A673 (cell line): ENCODE measurements at places on chromosomes 2 and 18. TPM values are rescaled to one million over a fixed set of nuclear protein-coding genes. Genes with fewer than 3 reads are reported as not detected.

- no peak overlapping the region for H3K27ac ChIP-seq
- H3K4me1 ChIP-seq, result no peaks in the 10 kb centered on the region
- no peak overlapping the region for H3K4me3 ChIP-seq
- H3K27me3 ChIP-seq, result no peaks in the 10 kb centered on the region
- H3K36me3 ChIP-seq, result no peaks in the 10 kb centered on the region
Measured at GRCh38 chr2:168363347-168364092, 92.6 kb upstream of the CERS6 start.

DNA sequence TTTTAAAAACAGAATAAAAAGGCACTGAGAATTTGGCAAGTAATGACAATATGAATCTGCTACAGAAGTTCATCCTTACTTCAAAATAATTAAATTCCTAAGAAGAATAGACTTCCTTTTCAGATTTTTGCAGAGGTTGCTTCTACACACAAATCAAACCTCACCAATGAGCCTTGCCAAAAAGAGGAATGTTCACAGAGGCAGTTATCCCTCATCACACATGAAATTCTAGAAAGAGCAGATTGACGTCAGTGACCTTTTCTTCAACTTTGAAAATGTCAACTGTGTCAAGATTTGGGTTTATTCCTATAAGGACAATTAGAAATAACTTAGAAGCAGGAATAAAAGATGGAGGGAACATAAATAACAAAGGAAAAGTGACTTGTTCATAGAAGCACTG, 64.6 kb downstream of the MBD2 start:
- H3K27me3 ChIP-seq, result no peaks in the 10 kb centered on the region
- no peak overlapping the region for H3K27ac ChIP-seq
- no peaks in the 10 kb centered on the region for H3K4me1 ChIP-seq
- no peak overlapping the region for H3K4me3 ChIP-seq
- peaks cover 29% of the 10 kb centered on the region for H3K36me3 ChIP-seq
- no peak for DNase-seq

GRCh38 chr2:36380624-36381481, 25.3 kb downstream of the CRIM1 start:
- DNase-seq, result no peak
- H3K27me3 ChIP-seq, result no peaks in the 10 kb centered on the region
- H3K4me3 ChIP-seq, result no peak overlapping the region
- no peaks in the 10 kb centered on the region for H3K36me3 ChIP-seq
- H3K27ac ChIP-seq, result no peak overlapping the region

DNA sequence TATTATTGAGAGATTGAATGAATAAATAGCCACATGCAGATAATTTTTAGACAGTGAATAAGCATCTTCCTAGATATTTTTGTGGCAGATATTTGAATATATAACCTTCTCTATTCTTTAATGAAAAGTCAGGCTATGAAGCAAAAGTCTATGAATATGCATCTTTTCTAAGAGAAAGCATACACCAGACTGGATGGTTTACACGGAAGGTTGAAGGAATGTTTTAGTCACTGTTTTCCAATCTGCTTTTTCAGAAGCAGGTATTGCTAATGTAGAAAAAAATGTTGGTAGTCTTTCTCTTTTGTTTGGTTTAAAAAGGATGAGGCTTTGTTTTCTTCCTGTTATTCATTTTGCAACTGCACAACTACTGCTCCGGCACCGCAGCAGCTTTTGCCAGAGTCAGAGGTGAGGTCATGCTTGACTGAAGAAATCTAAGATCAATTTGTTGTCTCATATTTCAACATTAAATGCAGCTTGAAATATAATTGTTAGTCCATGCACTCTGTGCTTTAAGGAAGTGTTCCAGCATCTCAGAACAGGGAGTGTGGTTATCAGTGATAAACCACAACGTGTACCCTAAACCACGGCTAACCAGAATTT, 1540.8 kb upstream of the PIK3C3 start:
- no peak overlapping the region for H3K4me3 ChIP-seq
- H3K4me1 ChIP-seq, result no peaks in the 10 kb centered on the region
- no peak for DNase-seq
- peaks cover 3% of the 10 kb centered on the region for H3K27me3 ChIP-seq
- no peaks in the 10 kb centered on the region for H3K36me3 ChIP-seq

GRCh38 chr2:172968061-172968469, 107.6 kb upstream of the MAP3K20 start:
- no peak overlapping the region for H3K4me3 ChIP-seq
- H3K36me3 ChIP-seq, result no peaks in the 10 kb centered on the region
- no peak for DNase-seq
- no peaks in the 10 kb centered on the region for H3K4me1 ChIP-seq
- no peak overlapping the region for H3K27ac ChIP-seq

GRCh38 chr2:189276277-189276676, 96.7 kb upstream of the COL5A2 start:
- H3K27ac ChIP-seq, result no peak overlapping the region
- no peak overlapping the region for H3K4me3 ChIP-seq
- DNase-seq, result peak; percentile 53
- peaks cover 8% of the 10 kb centered on the region for H3K4me1 ChIP-seq

DNA sequence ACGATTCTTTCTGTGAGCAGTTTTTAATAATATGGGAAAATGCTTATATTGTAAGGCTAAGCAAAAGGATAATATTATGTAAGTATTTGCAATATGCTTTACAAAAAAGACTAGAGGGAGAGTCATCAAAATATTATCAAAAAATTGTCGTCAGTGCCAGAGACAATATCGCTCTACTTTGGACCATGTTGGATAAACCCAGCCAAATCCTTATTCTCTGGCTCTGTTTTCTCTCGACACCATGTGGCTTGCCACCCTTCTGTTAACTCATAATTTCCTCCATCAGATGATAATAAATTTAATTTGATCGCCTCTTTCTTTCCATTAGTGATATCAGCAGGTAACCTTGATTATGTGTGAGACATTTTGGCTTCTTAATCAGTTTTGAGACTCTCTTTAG, 129.9 kb downstream of the CDC42EP3 start:
- H3K36me3 ChIP-seq, result no peaks in the 10 kb centered on the region
- no peak for DNase-seq
- no peak overlapping the region for H3K4me3 ChIP-seq
- no peaks in the 10 kb centered on the region for H3K27me3 ChIP-seq

DNA sequence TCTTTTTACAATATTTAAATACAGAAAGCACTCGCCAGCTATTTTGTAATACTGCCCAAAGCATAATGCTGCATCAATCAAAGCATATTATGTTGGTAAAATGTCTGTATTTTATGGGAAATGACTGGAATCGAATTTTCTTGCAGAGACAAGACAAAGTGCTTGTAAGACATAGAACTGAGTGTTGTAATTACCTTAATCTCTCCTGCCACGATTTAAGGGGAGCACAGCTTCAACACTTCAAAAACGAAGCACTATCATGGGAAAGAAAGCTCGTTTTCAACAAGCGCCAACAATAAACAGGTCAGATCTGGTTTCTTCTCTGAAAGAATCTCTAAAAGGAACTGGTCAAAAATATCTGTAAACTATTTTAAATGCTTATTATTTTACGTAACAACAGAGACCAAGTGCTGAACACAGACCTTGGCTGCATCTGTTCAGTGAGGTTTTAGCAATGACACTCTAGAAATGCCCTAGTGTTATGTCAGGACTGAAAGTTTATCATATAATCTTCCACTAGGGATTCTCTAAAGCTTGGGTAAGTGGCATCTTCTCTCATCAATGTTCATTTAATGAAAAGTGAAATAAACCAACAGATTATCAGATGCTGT, 19.0 kb downstream of the RND3 start:
- peaks cover 6% of the 10 kb centered on the region for H3K4me1 ChIP-seq
- H3K27me3 ChIP-seq, result no peaks in the 10 kb centered on the region
- no peak overlapping the region for H3K27ac ChIP-seq

- no peaks in the 10 kb centered on the region for H3K27me3 ChIP-seq
- no peak overlapping the region for H3K4me3 ChIP-seq
- H3K4me1 ChIP-seq, result no peaks in the 10 kb centered on the region
- DNase-seq, result no peak
- no peaks in the 10 kb centered on the region for H3K36me3 ChIP-seq
Measured at GRCh38 chr18:49022311-49023161, 71.8 kb upstream of the SMAD7 start.

- no peak for DNase-seq
- no peak overlapping the region for H3K4me3 ChIP-seq
- H3K27me3 ChIP-seq, result no peaks in the 10 kb centered on the region
- no peak overlapping the region for H3K27ac ChIP-seq
- no peaks in the 10 kb centered on the region for H3K4me1 ChIP-seq
Measured at GRCh38 chr2:216774620-216775019, 79.3 kb upstream of the IGFBP5 start.

DNA sequence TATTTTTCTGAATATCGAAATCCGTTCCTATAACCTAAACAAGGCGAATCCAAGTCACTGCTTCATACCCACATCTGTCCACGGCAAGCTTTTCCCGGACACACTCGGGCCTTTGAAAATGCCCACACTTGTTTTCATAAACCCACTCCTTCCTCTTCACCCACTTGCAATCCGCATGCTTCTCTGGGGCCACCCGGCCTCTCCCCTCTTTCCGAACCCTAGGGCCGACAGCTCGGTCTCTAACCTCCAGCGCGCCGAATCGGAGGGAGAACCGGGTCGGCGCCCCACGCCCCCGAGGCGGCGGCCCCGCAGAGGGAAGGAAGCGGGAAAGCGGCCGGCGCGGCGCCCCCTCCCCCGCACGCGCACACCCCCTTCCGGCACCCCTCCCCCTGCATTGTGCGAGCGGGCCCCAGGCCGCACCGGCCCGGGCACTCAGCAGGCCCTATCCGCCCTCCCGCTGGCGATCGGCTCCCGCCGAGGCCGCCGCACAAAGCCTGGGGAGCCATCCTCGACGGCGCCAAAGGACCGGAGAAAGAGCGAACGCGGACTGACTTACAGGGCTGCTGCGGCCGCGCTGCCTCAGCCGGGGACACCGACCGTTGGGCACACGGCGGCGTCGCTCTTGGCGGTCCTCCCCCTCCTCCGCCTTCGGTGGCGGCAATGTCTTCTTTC, 467 bp downstream of the PUM2 start:
- H3K27me3 ChIP-seq, result no peaks in the 10 kb centered on the region
- H3K4me3 ChIP-seq, result peak overlapping the region; percentile 94
- peaks cover 36% of the 10 kb centered on the region for H3K4me1 ChIP-seq
- peak overlapping the region; percentile 96 for H3K27ac ChIP-seq
- peak; percentile 71 for DNase-seq

- DNase-seq, result peak; percentile 99
- H3K36me3 ChIP-seq, result no peaks in the 10 kb centered on the region
- H3K4me3 ChIP-seq, result peak overlapping the region; percentile 63
- H3K4me1 ChIP-seq, result peaks cover 26% of the 10 kb centered on the region
Measured at GRCh38 chr2:239401067-239401880, 454 bp upstream of the HDAC4 start.

- no peak overlapping the region for H3K4me3 ChIP-seq
- H3K27me3 ChIP-seq, result no peaks in the 10 kb centered on the region
- H3K36me3 ChIP-seq, result no peaks in the 10 kb centered on the region
- H3K27ac ChIP-seq, result no peak overlapping the region
- no peaks in the 10 kb centered on the region for H3K4me1 ChIP-seq
Measured at GRCh38 chr2:68512326-68512725, 44.9 kb downstream of the APLF start.

DNA sequence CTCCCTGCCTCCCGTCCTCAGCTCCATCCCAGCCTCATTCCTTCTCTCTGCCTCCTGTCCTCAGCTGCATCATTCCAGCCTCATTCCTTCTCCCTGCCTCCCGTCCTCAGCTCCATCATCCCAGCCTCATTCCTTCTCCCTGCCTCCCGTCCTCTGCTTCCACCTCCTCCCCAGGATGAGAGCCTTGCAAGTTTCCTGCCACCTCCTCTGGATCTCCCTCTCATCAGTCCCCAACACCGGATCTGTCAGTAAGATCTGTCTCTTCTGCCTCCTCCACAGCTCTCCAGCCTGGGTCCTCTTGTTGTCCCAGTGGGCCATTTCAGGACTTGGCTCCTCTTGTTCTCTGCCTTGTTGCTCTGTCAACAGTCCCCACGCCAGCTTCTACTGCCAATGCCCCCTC, 130.9 kb downstream of the NDUFA10 start:
- H3K36me3 ChIP-seq, result no peaks in the 10 kb centered on the region
- no peak overlapping the region for H3K4me3 ChIP-seq
- peaks cover 29% of the 10 kb centered on the region for H3K27me3 ChIP-seq
- DNase-seq, result no peak
- H3K27ac ChIP-seq, result no peak overlapping the region
- no peaks in the 10 kb centered on the region for H3K4me1 ChIP-seq

DNA sequence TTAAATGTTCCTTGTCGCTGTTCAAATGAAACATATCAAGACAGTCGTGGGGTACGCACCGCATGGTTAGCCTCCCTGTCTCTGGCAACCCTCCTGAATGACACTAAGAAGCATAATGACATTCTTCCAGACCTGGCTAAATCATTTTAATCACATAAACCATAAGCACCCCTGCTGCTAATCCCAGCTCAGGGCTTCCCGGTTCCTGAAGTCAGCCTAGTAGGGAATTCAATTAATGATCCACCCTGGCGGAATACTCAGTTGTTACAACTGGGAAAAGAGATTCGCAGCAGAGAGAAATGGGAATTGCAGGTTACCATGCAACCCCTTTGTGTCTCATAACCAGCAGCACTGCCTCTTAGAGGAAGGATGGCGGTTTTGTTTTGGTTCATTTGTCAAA, 200.8 kb upstream of the AGAP1 start:
- H3K27ac ChIP-seq, result no peak overlapping the region
- no peak for DNase-seq
- no peak overlapping the region for H3K4me3 ChIP-seq
- H3K36me3 ChIP-seq, result no peaks in the 10 kb centered on the region
- peaks cover 5% of the 10 kb centered on the region for H3K4me1 ChIP-seq

GRCh38 chr2:121872651-121873050, 117.2 kb downstream of the TSN start:
- H3K4me1 ChIP-seq, result no peaks in the 10 kb centered on the region
- no peak overlapping the region for H3K4me3 ChIP-seq
- H3K27me3 ChIP-seq, result no peaks in the 10 kb centered on the region
- H3K36me3 ChIP-seq, result no peaks in the 10 kb centered on the region
- no peak overlapping the region for H3K27ac ChIP-seq

- no peak for DNase-seq
- H3K27me3 ChIP-seq, result no peaks in the 10 kb centered on the region
- H3K4me3 ChIP-seq, result no peak overlapping the region
- H3K4me1 ChIP-seq, result no peaks in the 10 kb centered on the region
- no peak overlapping the region for H3K27ac ChIP-seq
Measured at GRCh38 chr2:47282621-47283272, 120.2 kb upstream of the MSH2 start.

GRCh38 chr2:23926290-23926749, 603 bp downstream of the ATAD2B start:
- peak; percentile 53 for DNase-seq
- peak overlapping the region; percentile 99 for H3K27ac ChIP-seq
- peaks cover 10% of the 10 kb centered on the region for H3K4me1 ChIP-seq
- no peaks in the 10 kb centered on the region for H3K27me3 ChIP-seq
- no peaks in the 10 kb centered on the region for H3K36me3 ChIP-seq

The ATP9B gene
- total RNA-seq, result 17.9 and 22.3 TPM in 2 replicates

The LCT gene
- total RNA-seq, result 0.37 and 0.39 TPM in 2 replicates

The FKBP1B gene
- 2.9 and 3.7 TPM in 2 replicates for total RNA-seq

The SLC5A7 gene
- total RNA-seq, result not detected in 2 replicates

The KCNG2 gene
- not detected in 2 replicates for total RNA-seq

The ICOS gene
- total RNA-seq, result not detected in 2 replicates

The TMEM37 gene
- total RNA-seq, result 13.8 and 15.4 TPM in 2 replicates

The REG1B gene
- not detected in 2 replicates for total RNA-seq

The DLX1 gene
- 28.9 and 33.2 TPM in 2 replicates for total RNA-seq

The SOX11 gene
- total RNA-seq, result 73.9 and 75.1 TPM in 2 replicates

The MAP3K19 gene
- total RNA-seq, result not detected in 2 replicates

The MYO5B gene
- 0.30 TPM in 1 of 2 replicates, not detected in the other for total RNA-seq
